ENCODE measurements at places on chromosomes 7 and 10. TPM values are rescaled to one million over a fixed set of nuclear protein-coding genes. Genes with fewer than 3 reads are reported as not detected.

CHST15 gene
- 16.4 TPM for total RNA-seq

DNA sequence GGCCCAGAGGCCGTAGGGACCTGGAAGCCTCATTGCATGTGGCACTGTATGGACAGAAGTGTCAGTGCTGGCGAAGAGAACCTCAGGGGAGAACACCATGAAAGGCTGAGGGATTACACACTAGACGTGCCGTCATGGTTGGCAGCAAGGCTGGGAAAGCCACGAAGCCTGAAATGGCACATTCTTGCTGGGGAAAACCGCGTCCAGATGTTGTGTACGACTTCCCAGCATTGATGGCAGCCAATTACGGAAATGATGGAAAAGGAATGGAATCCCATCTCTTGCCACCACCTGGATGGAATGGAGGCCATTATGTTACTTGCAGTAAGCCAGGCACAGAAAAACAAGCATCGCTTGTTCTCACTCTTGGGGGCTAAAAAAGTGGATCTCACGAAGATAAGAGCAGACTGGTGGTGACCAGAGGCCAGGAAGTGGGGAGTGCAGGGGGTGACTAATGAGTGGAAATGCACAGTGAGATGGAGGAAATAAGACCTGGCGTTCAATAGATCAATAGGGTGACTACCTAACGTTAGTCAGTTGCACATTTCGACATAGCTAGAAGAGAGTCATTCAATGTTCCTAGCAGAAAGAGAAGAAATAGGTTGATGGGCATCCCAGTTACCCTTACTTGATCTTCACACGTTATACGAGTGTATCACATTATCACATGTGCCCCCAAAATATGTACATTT lies 14.6 kb upstream of the PWWP2B start:
- DNase-seq: no peak

- DNase-seq: peak; percentile 1
Observed at GRCh38 chr10:59434463-59435321, 72.3 kb upstream of the FAM13C start.

GRCh38 chr7:749140-749551 lies 22.1 kb upstream of the PRKAR1B start:
- DNase-seq: no peak

GRCh38 chr7:73892003-73892999 lies 31.3 kb downstream of the TMEM270 start:
- peak; percentile 42 for DNase-seq

DNA sequence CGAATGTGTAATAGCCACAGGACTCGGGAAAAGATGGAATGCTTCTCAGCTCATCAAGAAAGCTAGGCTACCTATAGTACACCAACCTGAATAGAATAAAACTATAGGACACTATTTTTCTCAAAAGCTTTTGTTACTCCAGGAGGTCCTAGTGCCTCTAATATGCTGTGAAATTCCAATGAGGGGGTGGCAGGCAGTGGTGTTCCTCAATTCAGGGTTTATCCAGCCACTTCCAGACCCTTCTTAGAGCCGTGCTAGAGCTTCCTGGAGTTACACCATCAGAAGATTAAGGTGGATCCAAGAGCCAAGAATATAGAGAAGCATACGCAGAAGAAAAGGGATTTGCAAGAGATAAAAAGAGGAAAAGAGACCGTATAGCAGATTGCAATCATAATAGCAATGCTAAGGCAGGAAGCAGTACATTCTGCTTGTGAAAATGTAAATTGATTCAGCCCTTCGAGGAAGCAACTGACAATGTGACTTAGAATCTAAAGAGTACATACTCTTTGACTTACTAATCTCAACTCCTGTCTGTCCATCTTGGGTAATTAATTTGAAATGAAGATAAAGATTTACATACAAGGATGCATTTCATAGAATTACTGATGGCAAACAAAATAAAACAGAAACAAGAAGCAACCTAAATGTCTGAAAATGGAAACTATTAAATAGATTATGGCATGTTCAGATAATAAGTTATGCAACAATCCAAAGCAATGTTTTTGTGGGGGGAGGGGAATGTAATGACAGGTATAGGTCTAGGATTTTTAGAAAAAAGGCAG lies 2.1 kb downstream of the ST8SIA6 start:
- DNase-seq: no peak

Data from fibroblast of villous mesenchyme (primary cell).